Smooth muscle cell of the pulmonary artery (primary cell): ENCODE measurements at places on chromosomes 11 and 22. TPM values are rescaled to one million over a fixed set of nuclear protein-coding genes. Genes with fewer than 3 reads are reported as not detected.

NPTXR gene
- total RNA-seq, result 4.7 and 7.8 TPM in 2 replicates

OR5A1 gene
- total RNA-seq, result not detected in 2 replicates

CCDC34 gene
- 2.9 and 5.1 TPM in 2 replicates for total RNA-seq

UPK3A gene
- total RNA-seq, result not detected in 2 replicates

FOXRED2 gene
- 10.4 and 14.1 TPM in 2 replicates for total RNA-seq

SSH3 gene
- 13.4 and 16.8 TPM in 2 replicates for total RNA-seq

BTG4 gene
- total RNA-seq, result not detected in 2 replicates

HBG2 gene
- not detected in 2 replicates for total RNA-seq

DCDC1 gene
- total RNA-seq, result 0.07 and 0.26 TPM in 2 replicates

RHOG gene
- 15.5 and 18.2 TPM in 2 replicates for total RNA-seq

TRAPPC4 gene
- total RNA-seq, result 71.3 and 76.6 TPM in 2 replicates

LIF gene
- total RNA-seq, result 46.1 and 47.4 TPM in 2 replicates

FOSL1 gene
- 9.8 and 26.0 TPM in 2 replicates for total RNA-seq

PPFIBP2 gene
- total RNA-seq, result 11.1 and 17.2 TPM in 2 replicates

CELSR1 gene
- total RNA-seq, result 2.0 and 14.1 TPM in 2 replicates

MICAL2 gene
- total RNA-seq, result 703 and 1,000 TPM in 2 replicates

DDI1 gene
- not detected in 2 replicates for total RNA-seq

TBX1 gene
- total RNA-seq, result 0.23 TPM in 1 of 2 replicates, not detected in the other

TPBGL gene
- total RNA-seq, result under 0.01 TPM in 1 of 2 replicates, not detected in the other

TUBA8 gene
- 0.23 and 0.72 TPM in 2 replicates for total RNA-seq

MAPK8IP1 gene
- total RNA-seq, result 5.8 and 6.5 TPM in 2 replicates

SYT12 gene
- total RNA-seq, result 1.6 and 2.6 TPM in 2 replicates

GPHA2 gene
- not detected in 2 replicates for total RNA-seq

TEX54 gene
- total RNA-seq, result not detected in 2 replicates

ABCC8 gene
- not detected in 2 replicates for total RNA-seq

MIOX gene
- total RNA-seq, result 0.10 TPM in 1 of 2 replicates, not detected in the other

PLAAT5 gene
- 0.23 TPM in 1 of 2 replicates, not detected in the other for total RNA-seq

TMPRSS4 gene
- not detected in 2 replicates for total RNA-seq

CALCA gene
- not detected in 2 replicates for total RNA-seq

DRD4 gene
- 0.07 and 0.23 TPM in 2 replicates for total RNA-seq

MACROD1 gene
- 12.6 and 19.2 TPM in 2 replicates for total RNA-seq

TTLL1 gene
- 11.5 and 16.2 TPM in 2 replicates for total RNA-seq

ESAM gene
- 2.9 and 5.5 TPM in 2 replicates for total RNA-seq

KREMEN1 gene
- 1.6 and 6.5 TPM in 2 replicates for total RNA-seq

TSPAN18 gene
- 0.10 and 0.33 TPM in 2 replicates for total RNA-seq

UCP3 gene
- 0.65 and 0.73 TPM in 2 replicates for total RNA-seq

ARHGAP20 gene
- total RNA-seq, result 3.0 and 6.1 TPM in 2 replicates

GLYATL1 gene
- total RNA-seq, result 0.13 and 0.26 TPM in 2 replicates

AIFM3 gene
- 0.52 and 0.56 TPM in 2 replicates for total RNA-seq

PKDREJ gene
- total RNA-seq, result under 0.01 and 0.03 TPM in 2 replicates

KIF18A gene
- 3.8 and 6.8 TPM in 2 replicates for total RNA-seq

LRRC56 gene
- 0.52 and 1.1 TPM in 2 replicates for total RNA-seq

SMCO4 gene
- total RNA-seq, result 4.4 and 9.1 TPM in 2 replicates

RNASEH2C gene
- 17.4 and 20.1 TPM in 2 replicates for total RNA-seq

NELL1 gene
- total RNA-seq, result not detected in 2 replicates

SH3BP1 gene
- total RNA-seq, result 10.6 and 13.7 TPM in 2 replicates

RBM4 gene
- total RNA-seq, result 80.6 and 105 TPM in 2 replicates
